ENCODE measurements at places on chromosomes 7 and 10.

- no peak for ATAC-seq
Observed at GRCh38 chr10:21473135-21473534, 52.3 kb downstream of the SKIDA1 start.

GRCh38 chr7:68509603-68510002, 1088.7 kb upstream of the AUTS2 start:
- ATAC-seq, result no peak

DNA sequence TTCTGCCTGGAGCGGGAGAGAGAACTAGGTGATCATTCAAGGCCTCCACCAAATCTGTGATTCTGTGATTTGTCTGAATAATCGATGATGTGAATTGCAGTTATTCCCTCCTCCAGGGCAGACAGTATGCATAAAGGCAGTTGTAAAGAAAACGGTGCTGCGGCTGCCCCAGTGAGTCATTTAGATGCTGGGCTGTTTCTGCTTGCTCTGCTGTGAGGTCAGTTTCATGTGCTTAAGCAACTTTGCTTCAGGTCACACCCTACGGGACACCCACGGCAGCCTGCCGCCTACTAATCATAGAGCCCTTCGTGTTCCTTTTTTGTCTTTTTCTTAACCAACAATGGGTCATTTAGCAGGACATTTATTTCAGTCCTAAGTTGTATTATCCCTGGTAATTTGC, 158.1 kb upstream of the PITRM1 start:
- ATAC-seq, result peak; percentile 68

DNA sequence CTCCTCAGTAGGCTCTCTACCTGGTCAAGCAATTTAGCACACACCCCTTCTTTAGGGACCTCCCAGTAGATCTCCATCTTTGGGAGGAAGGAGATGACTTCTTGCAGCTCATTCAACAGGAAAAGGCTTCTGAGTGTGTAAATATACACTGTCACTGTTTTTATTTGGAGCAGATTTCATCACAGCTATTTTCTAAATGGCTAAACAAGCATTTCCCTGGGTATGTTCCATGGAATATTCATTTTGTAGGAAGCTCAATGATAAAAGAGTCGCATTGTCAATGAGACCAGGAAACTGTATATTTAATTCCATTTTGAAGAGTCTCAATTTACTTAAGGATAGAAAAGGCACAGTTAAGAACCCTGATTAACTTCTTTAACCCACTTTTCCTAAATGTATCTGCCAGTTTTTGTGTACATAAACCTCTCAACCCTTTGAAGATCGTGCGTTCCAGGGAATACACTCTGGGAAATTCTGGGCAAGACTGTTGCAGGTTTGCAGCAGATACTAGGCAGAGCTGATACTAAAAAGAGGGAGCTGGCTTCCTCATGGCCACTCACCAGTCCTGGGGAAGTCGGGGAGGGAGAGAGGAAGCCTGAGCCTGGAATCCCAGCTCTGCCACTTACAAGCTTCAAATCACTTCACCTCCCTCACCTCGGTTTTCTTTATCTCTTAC, 10.1 kb downstream of the LGI1 start:
- ATAC-seq, result no peak

DNA sequence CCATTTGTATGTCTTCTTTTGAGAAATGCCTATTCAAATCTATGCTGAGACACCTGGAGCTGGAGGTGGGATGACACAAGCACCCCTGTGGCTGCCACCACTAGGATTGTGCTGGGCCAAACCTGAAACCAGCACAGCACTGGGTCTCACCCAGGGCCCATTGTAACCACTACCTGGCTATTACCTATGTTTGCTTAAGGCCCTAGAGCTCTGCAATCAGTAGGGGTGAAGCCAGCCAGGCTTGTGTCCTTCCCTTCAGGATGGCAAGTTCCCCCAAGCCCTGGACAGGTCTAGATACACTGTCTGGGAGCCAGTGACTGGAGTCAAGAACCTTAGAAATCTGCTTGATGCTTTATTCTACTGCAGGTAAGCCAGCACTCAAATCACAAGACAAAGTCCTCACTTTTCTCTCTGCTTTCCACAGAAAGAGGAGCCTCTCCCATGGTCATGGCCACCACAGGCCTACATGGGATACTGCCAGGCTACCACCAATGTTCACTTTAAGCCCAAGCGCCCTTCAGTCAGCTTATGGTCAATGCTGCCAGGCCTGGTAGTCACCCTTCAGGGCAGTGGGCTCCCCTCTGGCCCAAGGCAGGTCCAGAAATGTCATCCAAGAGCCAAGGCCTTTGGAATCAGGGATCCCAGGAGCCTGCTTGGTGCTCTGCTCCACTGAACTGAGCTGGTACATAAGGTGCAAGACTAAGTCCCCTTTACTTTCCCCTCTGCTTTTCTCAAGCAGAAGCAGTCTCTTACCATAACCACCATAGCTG, 105.3 kb downstream of the BMS1 start:
- ATAC-seq, result no peak

DNA sequence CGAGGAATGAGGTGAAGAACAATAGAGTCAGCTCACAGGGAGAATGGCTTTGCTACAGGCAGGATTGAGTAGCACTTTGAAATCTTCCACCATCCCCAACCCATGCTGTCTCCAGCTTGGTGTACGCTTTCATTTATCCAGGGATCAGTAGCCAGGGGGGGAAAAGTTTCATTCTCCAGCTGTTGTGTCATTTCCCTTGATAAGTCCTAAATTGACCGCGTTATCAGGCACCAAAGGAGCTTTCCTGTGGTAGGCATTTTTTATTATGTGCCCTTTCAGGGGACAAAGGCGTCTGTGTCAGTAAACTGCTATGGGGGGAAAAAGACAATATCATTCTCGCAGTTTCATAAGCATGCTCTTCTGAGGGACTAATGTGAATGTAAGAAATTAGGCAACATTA, 106.6 kb upstream of the YAE1 start:
- no peak for ATAC-seq

- ATAC-seq, result no peak
Observed at GRCh38 chr7:25805027-25805687, 346.8 kb upstream of the NFE2L3 start.

- ATAC-seq, result no peak
Observed at GRCh38 chr7:130708001-130708400, 21.7 kb upstream of the TSGA13 start.

GRCh38 chr10:97022616-97023015, 163.1 kb downstream of the SLIT1 start:
- ATAC-seq, result no peak

DNA sequence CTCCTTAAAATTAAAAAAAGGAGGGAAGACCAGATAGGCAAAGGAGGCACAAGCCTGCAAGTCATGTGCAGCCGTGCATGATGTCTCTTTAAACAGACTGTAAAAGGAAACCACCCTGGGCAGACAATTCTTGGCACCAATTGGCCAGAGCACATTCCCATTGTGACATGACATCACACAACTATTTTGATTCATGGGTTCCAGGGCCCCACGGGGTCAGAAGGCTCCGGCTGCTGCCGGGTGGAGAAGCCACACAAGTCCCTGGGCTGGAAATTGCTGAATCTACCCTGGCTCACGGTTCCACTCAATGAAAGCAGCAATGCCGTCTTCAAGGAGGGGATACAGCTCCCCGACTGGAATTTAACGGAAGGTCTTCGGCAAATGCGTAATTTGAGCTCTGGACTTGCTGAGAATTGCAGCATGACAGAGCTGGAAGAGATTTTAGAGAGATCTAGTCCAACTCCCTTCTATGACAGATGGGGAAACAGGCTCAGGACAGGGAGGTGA, 140.5 kb downstream of the PRKAG2 start:
- ATAC-seq, result no peak

GRCh38 chr10:3000048-3000447, 67.3 kb upstream of the PFKP start:
- no peak for ATAC-seq

DNA sequence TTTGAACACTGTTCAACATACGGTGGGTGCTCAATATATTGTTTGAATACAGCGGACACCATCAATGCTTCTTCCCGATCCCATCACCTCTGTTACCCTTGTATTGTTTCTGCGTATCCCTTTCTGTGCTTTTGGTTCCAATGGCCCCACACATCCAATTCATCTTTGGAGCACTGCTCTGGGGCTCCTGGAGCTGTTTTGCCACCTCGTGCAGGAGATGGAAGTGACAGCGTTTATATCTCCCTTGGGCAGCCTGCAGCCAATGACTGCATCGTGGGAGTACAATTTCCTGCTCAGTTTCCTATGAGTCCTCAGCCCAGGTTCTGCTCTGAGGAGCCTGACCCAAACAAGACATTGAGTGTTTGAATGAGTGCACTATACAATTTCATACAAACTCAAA, 50.2 kb upstream of the PIK3CG start:
- no peak for ATAC-seq

DNA sequence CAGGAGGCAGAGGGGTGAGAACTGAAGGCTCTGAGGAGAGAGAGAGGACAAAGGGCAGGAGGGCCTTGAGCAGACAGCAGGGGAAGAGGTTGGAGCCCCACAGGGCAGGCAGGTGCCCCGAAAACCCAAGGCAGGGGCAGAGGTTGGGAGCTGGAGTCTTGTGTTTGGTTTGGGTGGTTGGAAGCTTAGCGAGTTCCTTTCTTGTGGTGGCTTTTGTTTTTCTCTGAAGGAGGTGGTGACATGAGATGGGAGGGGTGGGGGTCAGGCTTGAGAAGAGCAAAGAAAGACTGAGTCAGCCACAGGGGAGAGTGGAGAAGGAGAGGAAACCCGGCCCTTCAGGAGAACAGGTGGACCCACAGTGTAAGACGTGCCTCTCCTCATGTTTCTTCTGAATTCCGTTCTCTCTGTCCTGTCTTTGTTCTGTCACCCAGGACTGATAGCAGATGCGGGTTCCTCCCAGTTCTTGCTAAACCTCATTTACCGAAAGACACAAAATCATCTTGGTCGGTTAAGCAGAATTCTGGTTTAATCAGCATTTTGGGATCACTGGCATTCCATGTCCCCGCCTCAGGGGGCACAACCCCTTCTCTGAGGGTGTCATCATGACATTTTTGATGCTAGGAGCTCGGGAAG, 95.3 kb downstream of the INSYN2A start:
- ATAC-seq, result no peak

- ATAC-seq, result no peak
Observed at GRCh38 chr10:58518775-58519174, 6.1 kb downstream of the BICC1 start.
